ENCODE measurements at places on chromosomes 7 and 10. TPM values are rescaled to one million over a fixed set of nuclear protein-coding genes. Genes with fewer than 3 reads are reported as not detected.

DNA sequence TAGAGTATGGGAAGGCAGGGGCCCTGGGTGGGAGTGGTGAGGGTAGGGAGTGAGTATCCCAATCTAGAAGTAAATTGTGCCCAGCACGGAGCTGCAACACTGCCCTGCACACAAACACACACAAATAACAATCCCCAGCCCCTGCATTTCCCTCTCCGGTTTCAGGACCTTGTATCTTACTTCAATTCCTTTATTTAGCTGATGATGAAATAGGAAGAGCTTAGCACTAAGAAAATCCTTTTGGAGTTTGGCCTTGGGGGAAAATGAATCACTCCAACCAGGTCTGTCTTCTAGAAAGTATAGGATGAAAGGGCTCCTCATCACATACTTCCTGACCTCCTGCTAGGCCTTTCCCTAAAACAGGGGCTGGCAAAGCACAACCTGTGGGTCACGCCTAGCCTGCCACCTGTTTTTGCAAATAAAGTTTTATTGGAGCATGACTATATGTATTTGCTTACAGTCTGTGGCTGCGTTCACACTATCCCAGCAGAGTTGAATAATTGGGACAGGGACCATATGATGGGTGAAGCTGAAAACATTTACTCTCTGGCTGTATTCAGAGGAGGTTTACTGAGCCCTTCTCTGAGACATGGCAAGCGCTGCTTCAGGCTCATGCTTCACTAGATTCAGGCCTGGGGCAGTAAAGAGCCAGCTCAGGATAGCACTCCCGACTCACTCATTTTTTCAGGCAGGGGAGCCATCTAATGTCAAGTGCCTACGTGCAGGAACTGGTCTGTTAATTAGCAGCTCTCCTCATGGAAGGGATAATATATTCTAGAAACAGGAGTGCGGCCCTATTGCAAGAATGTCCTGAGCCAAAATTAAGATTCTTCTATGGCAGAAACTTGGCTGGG is 111.0 kb downstream of the EGFR start:
- peaks cover 95% of the 10 kb centered on the region for H3K4me1 ChIP-seq
- H3K4me3 ChIP-seq, result peak overlapping the region; percentile 9
- no peaks in the 10 kb centered on the region for H3K36me3 ChIP-seq
- peak overlapping the region; percentile 97 for H3K27ac ChIP-seq
- DNase-seq, result no peak

GRCh38 chr7:150335774-150336112 is 5.7 kb downstream of the RARRES2 start:
- H3K4me3 ChIP-seq, result no peak overlapping the region
- H3K36me3 ChIP-seq, result no peaks in the 10 kb centered on the region
- peaks cover 6% of the 10 kb centered on the region for H3K4me1 ChIP-seq
- H3K27ac ChIP-seq, result no peak overlapping the region

DNA sequence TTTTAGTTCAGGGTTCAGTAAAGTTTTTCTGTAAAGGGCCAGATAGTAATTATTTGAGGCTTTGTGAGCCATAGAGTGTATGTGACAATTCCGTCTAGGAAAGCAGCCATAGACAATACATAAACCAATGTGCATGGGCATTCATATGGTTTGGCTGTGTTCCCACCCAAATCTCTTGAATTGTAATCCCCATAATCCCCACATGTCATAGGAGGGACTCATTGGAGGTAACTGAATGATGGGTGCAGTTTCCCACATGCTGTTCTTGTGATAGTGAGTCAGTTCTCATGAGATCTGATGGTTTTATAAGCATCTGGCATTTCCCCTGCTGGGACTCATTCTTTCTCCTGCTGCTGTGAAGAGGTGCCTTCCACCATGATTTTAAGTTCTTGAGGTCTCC is 29.9 kb downstream of the SEC61G start:
- H3K4me3 ChIP-seq, result no peak overlapping the region
- H3K36me3 ChIP-seq, result no peaks in the 10 kb centered on the region
- H3K27ac ChIP-seq, result no peak overlapping the region
- peaks cover 3% of the 10 kb centered on the region for H3K27me3 ChIP-seq
- H3K4me1 ChIP-seq, result no peaks in the 10 kb centered on the region
- no peak for DNase-seq

GRCh38 chr10:114173603-114173920 is 441 bp downstream of the CCDC186 start:
- peaks cover 7% of the 10 kb centered on the region for H3K4me1 ChIP-seq
- peak overlapping the region; percentile 93 for H3K27ac ChIP-seq
- no peak for DNase-seq
- no peaks in the 10 kb centered on the region for H3K27me3 ChIP-seq
- no peaks in the 10 kb centered on the region for H3K36me3 ChIP-seq

GRCh38 chr7:45484094-45484493 is 90.1 kb upstream of the ADCY1 start:
- H3K36me3 ChIP-seq, result no peaks in the 10 kb centered on the region
- H3K27me3 ChIP-seq, result no peaks in the 10 kb centered on the region
- no peak overlapping the region for H3K27ac ChIP-seq
- H3K4me3 ChIP-seq, result no peak overlapping the region

GRCh38 chr7:33183504-33183903 is 54.1 kb downstream of the BBS9 start:
- no peaks in the 10 kb centered on the region for H3K4me1 ChIP-seq
- no peak overlapping the region for H3K27ac ChIP-seq
- no peaks in the 10 kb centered on the region for H3K27me3 ChIP-seq
- no peak overlapping the region for H3K4me3 ChIP-seq
- DNase-seq, result no peak
- H3K36me3 ChIP-seq, result no peaks in the 10 kb centered on the region

GRCh38 chr7:66627881-66628360 is 760 bp upstream of the KCTD7 start:
- H3K36me3 ChIP-seq, result no peaks in the 10 kb centered on the region
- no peak for DNase-seq
- peak overlapping the region; percentile 96 for H3K27ac ChIP-seq
- H3K4me1 ChIP-seq, result peaks cover 5% of the 10 kb centered on the region
- peak overlapping the region; percentile 87 for H3K4me3 ChIP-seq
- no peaks in the 10 kb centered on the region for H3K27me3 ChIP-seq

HEPACAM2 gene
- total RNA-seq, result not detected

ASB4 gene
- 18.8 TPM for total RNA-seq

Measured in psoas muscle (tissue), 8 donors.